Effector memory CD8-positive, alpha-beta T cell (primary cell): ENCODE measurements at places on chromosomes 5 and 9.

DNA sequence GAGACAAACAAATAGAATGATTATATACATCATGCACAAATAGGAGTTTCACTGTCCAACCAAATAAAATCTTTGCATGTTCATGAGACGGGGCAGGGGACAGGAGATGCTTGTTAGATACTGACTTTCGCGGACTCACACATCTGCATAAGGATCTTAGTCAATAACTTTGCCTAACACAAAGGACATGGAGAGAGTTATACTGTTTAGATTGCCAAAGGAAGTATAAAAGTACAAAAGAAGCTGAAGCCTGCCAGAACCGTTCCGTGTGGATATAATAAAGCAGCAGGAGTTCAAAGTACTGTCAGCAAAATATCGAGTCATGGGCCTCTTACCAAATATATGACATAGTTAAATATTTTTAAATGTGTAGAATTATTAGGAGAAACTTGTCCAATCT is 1148.4 kb downstream of the EFNA5 start:
- no peak for DNase-seq

DNA sequence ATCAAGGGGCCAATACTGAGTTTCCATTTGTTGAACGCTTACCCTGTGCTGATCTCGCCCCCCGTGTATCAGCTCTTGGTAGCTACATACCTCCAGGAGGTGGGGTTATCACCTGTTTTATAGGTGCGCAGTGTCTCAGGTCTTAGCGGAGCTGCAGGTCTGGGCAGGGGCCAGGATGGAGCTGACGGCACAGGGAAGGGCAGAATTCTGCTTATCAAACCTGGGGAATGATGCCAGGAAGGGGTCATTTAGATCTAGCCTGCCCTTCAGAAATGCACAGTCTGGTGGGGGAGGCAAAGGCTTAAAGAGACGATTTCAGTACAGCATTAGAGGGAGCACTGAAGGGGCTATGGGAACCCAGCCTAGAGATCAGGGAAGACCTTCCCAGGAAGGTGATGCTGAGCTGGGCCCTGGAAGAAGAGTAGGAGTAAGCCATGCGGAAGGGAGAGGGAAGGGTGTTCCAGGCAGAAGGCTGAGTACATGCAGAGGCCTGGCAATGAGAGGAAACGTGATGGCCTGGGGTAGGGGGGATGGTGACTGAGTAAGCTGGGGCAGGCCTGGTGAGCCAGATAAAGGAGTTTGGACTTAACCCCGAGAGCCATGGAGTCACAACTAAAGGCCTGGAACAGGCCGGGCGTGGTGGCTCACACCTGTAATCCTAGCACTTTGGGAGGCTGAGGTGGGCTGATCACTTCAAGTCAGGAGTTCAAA is 31.5 kb downstream of the OLFML2A start:
- DNase-seq: no peak

DNA sequence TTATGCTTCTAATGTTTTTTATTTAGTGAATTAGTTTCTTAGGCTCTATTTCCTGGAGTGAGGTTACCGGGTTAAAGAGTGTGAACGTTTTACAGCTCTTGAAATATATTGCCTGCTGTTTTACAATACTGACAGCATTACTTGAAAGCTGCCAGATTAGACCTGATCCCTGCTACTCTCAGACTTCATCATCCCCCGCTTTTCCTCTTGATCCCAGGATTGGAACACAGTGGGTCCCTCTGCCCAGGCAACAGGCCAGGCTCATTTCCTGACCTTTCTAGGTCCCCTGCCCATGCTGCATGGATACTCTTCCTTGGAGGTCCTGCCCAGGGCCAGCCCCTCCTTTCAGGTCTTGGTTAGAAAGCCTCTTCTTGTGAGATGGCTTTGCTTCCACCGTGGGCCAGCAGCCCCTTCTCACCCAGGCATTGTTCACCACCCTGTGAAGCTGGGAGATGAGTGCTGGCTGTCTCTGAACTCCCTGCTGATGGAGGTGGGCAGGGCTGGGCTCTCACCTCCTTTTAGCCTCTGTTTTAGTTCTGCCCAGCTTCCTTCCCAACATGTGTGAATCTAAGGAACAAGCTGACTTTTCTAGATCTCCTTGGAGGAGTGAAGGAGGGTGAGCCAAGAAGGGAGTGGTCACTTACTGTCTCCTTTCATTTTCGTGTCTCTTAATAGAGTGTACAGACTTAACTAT is 15.5 kb upstream of the FAM120AOS start:
- DNase-seq: no peak

DNA sequence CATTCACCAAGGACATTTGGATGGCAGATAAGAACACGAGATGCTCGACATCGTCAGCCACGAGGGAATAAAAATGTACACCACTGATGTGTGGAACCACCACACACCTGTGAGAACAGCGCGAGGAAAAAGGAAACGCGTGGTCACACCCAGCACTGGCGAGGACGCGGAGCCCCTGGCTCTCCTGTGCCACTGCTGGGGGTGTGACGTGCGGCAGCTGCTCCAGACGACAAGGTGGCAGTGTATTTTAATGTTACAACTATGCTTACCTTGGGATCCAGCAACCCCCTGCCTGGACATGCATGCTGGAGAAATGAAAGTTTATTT is 13.6 kb upstream of the CEP72 start:
- no peak for DNase-seq

GRCh38 chr9:131666774-131667173 is 73.1 kb downstream of the RAPGEF1 start:
- no peak for DNase-seq

GRCh38 chr9:4489562-4489918 is 728 bp upstream of the SLC1A1 start:
- no peak for DNase-seq

DNA sequence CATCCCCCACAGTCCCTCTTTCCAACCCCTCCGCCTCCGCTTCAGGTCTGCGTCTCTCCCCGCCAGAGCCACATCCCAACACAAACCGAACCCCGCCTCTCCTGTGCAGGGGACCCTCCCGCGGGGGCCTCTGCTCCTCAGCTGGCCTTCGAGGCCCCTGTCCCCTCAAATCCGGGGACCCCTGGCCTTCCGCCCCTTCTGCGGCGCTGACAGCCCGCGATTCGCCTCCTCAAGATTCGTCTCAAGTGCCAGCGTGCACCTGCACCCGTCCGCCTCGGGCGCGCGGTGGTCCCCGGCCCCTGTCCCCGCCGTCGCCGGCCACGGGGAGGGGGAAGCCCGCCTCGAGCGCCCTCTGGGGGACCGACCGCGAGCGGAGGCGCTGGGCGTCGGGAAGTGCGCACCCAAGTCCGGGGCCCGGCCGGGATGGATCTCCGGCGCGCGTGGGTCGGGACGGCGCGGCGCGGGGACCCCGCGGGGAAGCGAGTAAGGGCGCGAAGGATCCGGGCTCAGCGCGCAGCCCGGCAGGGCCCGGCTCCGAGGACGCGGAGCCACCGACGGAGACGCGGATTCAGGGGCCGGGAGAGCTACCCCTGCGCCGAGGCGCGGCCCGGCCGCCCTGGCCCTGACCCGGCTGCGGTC is 623 bp downstream of the FLT4 start:
- DNase-seq: peak; percentile 15

GRCh38 chr9:138020120-138020794 is 142.7 kb downstream of the CACNA1B start:
- DNase-seq: no peak

GRCh38 chr5:35133186-35133585 is 85.4 kb upstream of the AGXT2 start:
- no peak for DNase-seq
